ENCODE measurements at places on chromosomes 16 and 17. TPM values are rescaled to one million over a fixed set of nuclear protein-coding genes. Genes with fewer than 3 reads are reported as not detected.

TNFRSF13B gene
- total RNA-seq: not detected

DNAH9 gene
- not detected for total RNA-seq

TNS4 gene
- total RNA-seq: not detected

RASL10B gene
- total RNA-seq: 2.6 TPM

HOXB6 gene
- 7.7 TPM for total RNA-seq

CCDC78 gene
- 0.59 TPM for total RNA-seq

SOX8 gene
- 0.25 TPM for total RNA-seq

PRR15L gene
- not detected for total RNA-seq

CCL4 gene
- total RNA-seq: not detected

KRT33B gene
- total RNA-seq: 0.17 TPM

LPO gene
- not detected for total RNA-seq

MPV17L gene
- total RNA-seq: 1.3 TPM

MYO18A gene
- 13.7 TPM for total RNA-seq

ICAM2 gene
- total RNA-seq: not detected

CCL1 gene
- total RNA-seq: not detected

CPNE7 gene
- total RNA-seq: 9.6 TPM

HP gene
- total RNA-seq: not detected

C17orf113 gene
- total RNA-seq: 0.05 TPM

ERCC4 gene
- total RNA-seq: 4.8 TPM

HBM gene
- not detected for total RNA-seq

ABCC12 gene
- total RNA-seq: not detected

ZNF207 gene
- total RNA-seq: 109 TPM

KCNH4 gene
- not detected for total RNA-seq

PLEKHH3 gene
- total RNA-seq: 16.5 TPM

PPP1R27 gene
- not detected for total RNA-seq

IL21R gene
- 0.33 TPM for total RNA-seq

ITPRIPL2 gene
- total RNA-seq: 18.0 TPM

RASD1 gene
- 5.6 TPM for total RNA-seq

ZPBP2 gene
- not detected for total RNA-seq

PDP2 gene
- total RNA-seq: 2.5 TPM

Measured in MG63 (cell line).